ENCODE measurements at places on chromosomes 2 and 18. TPM values are rescaled to one million over a fixed set of nuclear protein-coding genes. Genes with fewer than 3 reads are reported as not detected.

DNA sequence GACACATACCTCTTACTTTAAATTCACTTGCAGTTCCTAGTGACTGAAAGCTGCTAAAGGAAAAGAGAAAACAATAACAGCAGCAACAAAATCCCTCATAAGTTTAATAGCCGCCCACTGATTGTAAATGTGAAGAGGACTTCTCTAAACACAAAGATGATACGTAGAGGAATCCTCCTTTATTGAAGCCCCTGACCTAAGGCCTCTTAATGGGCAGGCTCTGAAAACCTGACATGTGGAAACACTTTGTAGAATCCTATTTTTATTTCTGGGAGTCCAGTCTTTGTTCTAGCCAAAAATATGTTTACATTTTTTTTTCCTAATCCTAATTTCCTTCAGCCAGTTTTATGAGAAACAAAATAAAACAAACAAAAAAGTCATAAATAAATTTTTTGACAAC is 1277.7 kb upstream of the CELF4 start:
- no peaks in the 10 kb centered on the region for H3K27me3 ChIP-seq
- no peaks in the 10 kb centered on the region for H3K4me1 ChIP-seq
- H3K36me3 ChIP-seq: no peaks in the 10 kb centered on the region

- H3K4me3 ChIP-seq: no peak overlapping the region
- H3K27ac ChIP-seq: no peak overlapping the region
- no peak for DNase-seq
- H3K27me3 ChIP-seq: no peaks in the 10 kb centered on the region
Measured at GRCh38 chr2:122156176-122156890, 400.9 kb downstream of the TSN start.

GRCh38 chr2:1528273-1529064 is 115.2 kb downstream of the TPO start:
- H3K4me1 ChIP-seq: no peaks in the 10 kb centered on the region
- H3K27ac ChIP-seq: no peak overlapping the region
- H3K27me3 ChIP-seq: no peaks in the 10 kb centered on the region
- no peaks in the 10 kb centered on the region for H3K36me3 ChIP-seq
- DNase-seq: no peak

- H3K27ac ChIP-seq: no peak overlapping the region
- no peak for DNase-seq
- no peaks in the 10 kb centered on the region for H3K36me3 ChIP-seq
- no peak overlapping the region for H3K4me3 ChIP-seq
- no peaks in the 10 kb centered on the region for H3K27me3 ChIP-seq
- peaks cover 3% of the 10 kb centered on the region for H3K4me1 ChIP-seq
Measured at GRCh38 chr2:226190479-226191252, 609.0 kb downstream of the IRS1 start.

DNA sequence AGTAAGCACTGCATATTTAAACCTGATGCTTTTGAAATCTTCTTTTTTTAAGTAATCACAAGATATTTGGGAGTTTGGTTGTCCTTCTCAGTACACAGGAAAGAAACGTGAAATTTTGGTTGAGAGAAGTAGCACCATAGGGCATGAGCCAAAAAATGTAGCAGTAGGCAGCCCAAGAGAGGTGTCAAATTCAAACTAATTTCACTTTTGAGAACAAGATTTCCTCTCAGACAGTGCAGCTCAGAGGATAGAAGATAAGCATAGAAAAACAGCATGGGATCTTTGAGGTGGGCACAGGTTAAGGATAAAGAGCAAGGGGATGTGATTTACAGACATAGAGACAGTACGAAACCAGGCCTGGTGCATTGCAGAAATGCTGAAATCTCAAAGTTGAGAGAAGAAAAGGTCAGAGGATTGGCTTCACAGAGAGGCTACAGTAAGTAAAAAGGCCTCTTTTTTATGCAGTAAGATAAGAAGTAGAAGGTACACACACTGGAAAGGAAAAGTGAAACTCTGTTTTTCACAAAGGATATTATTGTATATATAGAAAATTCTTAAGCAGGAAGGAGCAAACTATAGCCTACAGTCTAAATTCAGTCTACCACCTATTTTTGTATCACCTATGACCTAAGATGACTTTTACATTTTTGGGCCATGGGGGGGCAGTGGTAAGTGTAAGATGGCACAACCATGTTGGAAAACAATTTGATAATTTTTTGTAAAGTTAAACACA is 89.8 kb downstream of the PKP4 start:
- DNase-seq: no peak
- no peaks in the 10 kb centered on the region for H3K4me1 ChIP-seq
- H3K4me3 ChIP-seq: no peak overlapping the region
- H3K27ac ChIP-seq: peak overlapping the region; percentile 21

DNA sequence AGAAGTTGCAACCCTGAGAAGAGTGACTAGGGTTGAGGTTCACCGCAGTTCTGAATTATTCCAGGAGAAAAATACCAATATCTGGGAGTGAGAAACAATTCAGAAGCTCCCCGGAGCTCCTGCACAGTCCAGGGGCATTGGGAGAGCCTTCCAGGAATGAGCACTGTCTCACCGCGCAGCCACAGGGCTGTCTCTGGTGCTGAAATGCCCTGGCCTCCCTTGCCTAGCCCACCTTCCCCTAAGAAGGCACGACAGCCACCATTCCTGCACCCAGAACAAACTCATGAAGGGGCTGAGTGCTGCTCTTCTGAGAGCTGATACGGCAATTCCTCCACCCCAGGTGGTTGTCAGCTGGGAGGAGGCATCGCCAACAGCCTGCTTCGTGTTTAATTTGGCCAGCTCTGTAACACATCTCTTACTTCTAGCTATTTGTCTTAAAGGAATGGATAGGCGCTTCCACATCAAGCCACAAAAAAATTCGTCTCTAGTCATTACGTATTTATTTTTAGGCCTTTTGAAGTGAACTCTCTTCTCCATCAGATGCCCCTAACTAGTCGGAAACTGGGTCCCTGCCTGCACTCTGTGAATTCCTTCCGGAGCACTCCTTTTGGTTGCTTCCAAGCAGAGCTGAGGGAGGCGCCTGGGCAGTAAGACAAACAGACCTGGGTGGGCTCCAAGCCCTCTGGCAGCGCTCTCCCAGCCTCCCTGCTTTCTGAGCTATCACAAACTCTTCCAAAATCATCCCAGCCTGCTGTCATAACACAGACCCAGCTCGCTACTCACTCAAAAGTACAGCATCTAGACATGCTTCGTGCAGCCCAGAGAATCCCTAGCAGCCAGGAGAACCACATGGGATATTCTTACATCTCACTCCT is 120.5 kb upstream of the CCDC68 start:
- H3K27me3 ChIP-seq: no peaks in the 10 kb centered on the region
- no peaks in the 10 kb centered on the region for H3K36me3 ChIP-seq
- peak; percentile 31 for DNase-seq
- peaks cover 4% of the 10 kb centered on the region for H3K4me1 ChIP-seq
- no peak overlapping the region for H3K27ac ChIP-seq

DNA sequence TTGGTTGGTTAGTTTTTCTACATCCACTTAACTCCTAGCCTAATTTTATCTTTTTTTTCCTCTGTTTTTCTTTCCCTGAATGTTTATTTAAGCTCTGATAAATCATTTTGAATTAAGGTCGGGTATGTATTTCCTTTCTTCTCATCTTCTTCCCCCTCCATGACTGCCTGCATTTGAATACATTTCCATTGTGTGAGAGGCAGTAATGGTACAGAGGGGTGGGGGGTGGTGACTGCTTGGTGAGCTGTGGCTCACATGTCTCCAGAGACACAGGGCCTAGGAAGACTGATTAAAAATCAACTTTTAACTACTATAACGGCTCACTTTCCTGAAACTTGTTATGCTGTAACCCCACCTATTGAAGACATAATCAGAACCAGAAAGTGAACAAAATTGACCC is 58.0 kb downstream of the NEDD4L start:
- no peak overlapping the region for H3K4me3 ChIP-seq
- DNase-seq: no peak
- H3K4me1 ChIP-seq: peaks cover 13% of the 10 kb centered on the region
- H3K27ac ChIP-seq: no peak overlapping the region
- H3K36me3 ChIP-seq: no peaks in the 10 kb centered on the region

DNA sequence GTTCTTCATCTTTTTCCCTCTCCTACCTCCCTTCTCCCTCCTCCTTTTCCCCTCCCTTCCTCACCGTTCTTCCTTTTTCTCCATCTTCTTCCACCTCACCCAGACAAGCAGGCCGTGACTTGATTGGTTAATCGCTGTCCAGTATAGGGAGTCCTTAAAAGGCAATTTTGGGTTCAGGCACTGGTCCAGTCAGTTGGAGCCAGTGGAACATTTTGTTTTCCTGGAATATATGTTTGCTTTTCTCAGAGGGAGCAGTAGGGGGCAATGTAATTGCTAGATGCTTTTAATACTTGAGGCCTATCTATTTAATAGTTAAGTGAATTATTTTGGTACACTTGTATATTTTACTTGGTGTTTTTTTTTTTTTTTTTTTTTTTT is 15.0 kb downstream of the ELAC1 start:
- H3K4me1 ChIP-seq: no peaks in the 10 kb centered on the region
- no peaks in the 10 kb centered on the region for H3K36me3 ChIP-seq
- no peaks in the 10 kb centered on the region for H3K27me3 ChIP-seq
- no peak for DNase-seq

ZNF892 gene
- total RNA-seq: 5.0 TPM

HTR2B gene
- 1.1 TPM for total RNA-seq

ATRAID gene
- total RNA-seq: 87.5 TPM

All from left lung (tissue), 14 donors.